HT-29 (cell line): ENCODE measurements at places on chromosomes 7 and 10.

DNA sequence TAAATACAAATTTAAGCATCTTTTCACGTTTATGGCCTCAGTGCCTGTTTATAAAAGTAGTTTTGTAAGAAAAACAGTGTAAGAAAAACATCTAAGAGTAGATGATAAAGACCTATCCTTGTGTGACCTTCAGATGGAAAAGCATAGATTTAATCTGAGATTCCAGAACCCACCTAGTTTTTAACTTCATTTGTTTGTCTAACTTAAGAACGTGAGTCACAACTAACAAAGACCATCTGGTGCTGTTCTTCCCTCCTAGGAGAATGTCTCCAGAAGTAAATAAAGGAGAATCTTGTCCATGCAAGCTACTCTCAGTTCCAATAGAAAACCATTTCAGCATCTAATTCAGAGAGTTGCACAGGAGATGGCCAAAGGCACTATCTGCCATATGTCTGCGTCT, 265.4 kb upstream of the C7orf33 start:
- DNase-seq: no peak

- DNase-seq: no peak
These were observed 204.4 kb upstream of the PTER start for GRCh38 chr10:16232441-16232840.

GRCh38 chr10:104336821-104337467, 1.3 kb downstream of the ITPRIP start:
- no peak for DNase-seq

DNA sequence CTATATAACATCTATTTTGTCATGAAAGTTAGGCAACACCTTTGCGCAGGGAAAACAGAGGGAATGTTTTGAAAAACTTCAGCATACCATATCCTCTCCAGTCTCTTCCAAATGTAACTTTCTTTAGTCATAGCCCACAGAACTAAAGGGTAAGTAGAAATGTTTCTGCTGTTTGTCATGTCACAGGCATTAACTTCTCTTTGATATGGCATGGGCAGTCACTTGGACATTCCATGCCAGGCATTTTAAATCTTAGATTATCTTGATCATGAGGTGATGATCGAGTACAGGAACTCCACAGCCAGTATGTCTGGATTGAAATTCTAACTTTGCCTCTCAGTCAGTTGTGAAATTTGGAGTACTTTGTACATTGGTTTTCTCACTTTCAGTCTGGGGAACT, 27.5 kb upstream of the ETV1 start:
- DNase-seq: no peak

DNA sequence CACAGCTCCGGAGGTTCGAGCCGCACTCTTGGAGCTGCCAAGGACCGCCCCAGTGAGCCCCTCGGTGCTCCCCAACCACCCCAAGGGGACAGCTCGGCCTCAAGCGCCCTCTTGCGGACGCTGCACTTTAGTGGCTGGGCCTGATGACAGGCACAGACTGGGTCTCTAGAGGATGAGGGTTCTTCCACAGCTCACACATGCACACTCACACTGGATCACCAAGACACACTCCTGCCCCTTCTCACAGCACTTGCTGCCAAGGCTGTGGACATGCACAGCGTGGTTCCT, 2.1 kb downstream of the RET start:
- DNase-seq: peak; percentile 42

- peak; percentile 12 for DNase-seq
These were observed 1.3 kb upstream of the CALCR start for GRCh38 chr7:93575555-93576399.

- DNase-seq: no peak
These were observed 17.5 kb downstream of the KCNMA1 start for GRCh38 chr10:77619964-77620703.

DNA sequence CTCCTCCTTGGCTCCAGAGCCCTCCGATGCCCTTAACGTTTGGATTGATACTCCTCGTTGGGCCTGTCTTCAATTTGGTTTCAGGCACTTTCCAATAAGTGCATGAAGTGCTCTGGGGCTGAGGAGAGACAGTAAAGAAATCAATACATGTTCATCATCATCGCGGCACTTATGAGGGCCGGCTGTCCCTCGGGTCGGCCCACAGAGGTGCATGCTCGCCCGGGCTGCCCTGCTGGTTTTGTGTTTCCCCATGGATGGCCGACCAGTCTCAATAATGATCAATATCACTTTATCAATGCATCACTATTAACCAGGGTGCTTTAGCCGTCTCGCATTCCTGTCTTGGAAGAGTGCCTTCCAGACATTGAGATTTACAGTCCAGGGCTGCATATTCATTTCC, 154.2 kb downstream of the EBF3 start:
- no peak for DNase-seq

GRCh38 chr7:116546916-116547315, 22.1 kb downstream of the CAV1 start:
- DNase-seq: no peak

DNA sequence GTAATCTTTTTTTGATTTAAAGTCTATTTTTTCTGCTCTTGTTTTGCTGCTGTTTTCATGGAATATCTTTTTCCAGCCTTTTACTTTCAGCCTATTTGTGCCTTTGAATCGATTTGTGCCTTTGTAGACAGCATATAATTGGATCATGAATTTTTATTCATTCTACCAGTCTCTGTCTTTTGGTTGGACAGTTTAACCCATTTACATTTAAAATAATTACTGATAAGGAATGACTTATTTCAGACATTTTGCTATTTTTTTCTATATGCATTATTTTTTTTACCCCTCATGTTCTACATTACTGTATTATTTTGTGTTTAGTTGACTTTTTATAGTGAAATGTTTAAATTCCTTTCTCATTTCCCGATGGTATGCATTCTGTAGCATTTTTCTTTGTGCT, 99.6 kb downstream of the EXOC4 start:
- DNase-seq: no peak

DNA sequence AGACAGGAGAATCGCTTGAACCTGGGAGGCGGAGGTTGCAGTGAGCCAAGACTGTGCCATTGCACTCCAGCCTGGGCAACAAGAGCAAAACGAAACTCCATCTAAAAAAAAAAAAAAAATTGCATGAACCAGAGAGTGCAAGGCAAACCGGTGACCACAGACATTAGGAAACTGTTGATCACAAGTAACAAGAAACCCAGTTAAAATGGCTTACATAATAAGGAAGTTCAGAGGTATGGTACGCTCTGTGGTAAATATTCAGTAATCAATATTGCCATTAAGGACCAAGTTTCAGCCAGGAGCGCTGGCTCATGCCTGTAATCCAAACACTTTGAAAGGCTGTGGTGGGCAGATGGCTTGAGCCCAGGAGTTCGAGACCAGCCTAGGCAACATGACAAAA, 9.2 kb upstream of the NT5C2 start:
- DNase-seq: no peak

DNA sequence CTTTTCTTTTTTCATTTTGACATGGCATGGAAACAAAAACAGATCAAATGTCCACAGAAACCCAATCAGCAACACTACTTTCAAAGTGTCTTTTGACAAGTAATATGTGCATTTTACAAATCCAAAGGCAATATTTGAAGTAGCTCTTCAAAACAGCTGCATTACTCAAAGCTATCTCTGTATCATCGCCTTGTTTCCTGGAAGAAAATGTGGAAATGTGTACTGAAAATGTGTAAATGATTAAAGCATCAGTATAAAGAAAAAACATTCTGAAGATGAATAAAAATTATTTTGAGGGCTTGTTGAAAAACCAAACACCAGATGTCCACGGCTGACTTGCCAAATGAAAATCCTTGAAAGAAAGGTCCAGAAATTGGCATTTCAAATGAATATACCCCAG, 16.5 kb upstream of the ITGB8 start:
- DNase-seq: no peak

DNA sequence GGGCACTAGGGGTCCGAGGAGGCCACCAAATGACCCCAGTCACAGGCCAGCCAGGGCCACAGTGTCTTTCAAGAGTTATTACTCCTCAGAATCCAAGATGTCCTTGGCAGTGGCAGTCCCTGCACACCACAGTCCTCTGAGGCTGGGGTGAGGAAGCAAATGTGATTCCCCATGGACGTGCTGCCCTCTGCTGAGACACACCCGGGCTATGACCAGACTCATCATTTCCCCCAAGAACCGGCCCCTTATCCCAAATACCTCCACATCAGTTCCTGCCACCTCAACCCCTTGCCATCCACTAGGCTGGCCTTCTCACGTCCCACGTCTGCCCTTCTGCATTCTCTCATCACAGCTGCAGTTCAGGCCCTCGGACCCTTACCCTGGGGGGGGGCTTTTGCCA, 5.0 kb downstream of the PRKAG2 start:
- DNase-seq: no peak

GRCh38 chr7:119783799-119784198, 489.2 kb upstream of the KCND2 start:
- DNase-seq: peak; percentile 11

DNA sequence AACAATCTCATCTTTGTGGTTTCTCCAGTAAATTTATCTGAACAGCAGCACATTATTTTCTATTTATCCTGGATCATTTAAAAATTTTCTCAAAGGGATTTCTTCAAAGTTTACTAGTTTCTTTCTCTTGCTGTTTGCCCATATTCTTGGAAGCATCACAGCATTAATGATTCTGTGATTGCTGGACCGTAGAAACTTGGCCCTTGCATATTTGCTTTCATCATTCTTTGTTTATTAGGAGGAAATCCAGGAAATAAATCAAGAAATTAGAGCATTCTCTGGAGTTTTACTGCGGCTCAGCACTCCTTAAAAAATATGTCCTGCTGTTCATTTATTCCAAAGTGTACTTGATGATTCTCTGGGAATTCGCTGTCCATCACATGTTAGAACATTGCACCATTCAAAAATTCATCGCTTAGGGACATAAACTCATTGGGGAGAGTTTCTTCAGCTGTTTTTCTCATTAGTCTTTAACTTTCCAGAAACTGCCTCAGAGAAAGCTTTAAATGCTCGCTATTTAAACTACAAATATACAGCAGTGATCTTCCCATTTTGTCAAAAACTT, 264.0 kb upstream of the CDC14C start:
- DNase-seq: no peak

DNA sequence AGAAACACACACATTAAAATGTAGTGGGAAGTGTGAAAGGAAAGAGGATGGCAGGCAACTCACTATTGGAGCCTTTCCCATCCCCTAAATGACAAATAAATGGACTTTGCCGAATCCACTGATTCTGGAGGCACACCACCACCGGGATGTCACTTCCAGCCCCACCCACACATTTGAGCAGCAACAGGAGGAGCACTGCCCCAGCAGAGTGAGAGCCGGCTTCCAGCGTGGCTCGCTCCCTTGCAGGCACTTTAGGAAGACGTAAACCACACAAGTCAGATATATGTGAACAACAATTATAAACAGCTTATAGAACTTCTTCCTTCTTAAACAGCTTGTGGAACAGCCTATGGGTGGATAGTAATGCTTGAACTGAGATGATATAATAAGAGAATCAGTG, 191.0 kb downstream of the DGKI start:
- no peak for DNase-seq

- DNase-seq: peak; percentile 65
These were observed 115.7 kb downstream of the PRKAG2 start for GRCh38 chr7:151761231-151761630.

DNA sequence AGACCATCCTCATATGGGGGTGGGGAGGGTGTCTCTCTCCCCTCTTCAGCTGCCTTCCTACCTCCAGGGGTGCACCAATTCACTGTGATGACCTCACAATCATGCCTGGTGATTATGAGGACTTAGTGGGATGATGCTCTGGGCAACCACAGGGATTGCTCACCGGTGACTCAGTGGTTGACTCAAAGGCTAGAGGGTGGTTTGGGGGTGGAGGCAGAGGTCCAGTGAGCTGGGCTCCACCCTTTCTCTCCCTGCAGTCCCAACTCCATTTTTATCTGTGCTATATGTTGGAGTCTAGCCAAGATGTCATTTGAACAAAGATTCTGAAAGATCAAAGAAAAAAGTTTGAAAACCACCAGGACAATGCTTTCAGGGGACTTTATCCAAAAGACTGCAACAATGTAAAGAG, 286.9 kb downstream of the KCNMA1 start:
- peak; percentile 61 for DNase-seq

GRCh38 chr7:148379677-148380076, 210.9 kb upstream of the C7orf33 start:
- no peak for DNase-seq
